ENCODE measurements at places on chromosomes 7 and 10.

DNA sequence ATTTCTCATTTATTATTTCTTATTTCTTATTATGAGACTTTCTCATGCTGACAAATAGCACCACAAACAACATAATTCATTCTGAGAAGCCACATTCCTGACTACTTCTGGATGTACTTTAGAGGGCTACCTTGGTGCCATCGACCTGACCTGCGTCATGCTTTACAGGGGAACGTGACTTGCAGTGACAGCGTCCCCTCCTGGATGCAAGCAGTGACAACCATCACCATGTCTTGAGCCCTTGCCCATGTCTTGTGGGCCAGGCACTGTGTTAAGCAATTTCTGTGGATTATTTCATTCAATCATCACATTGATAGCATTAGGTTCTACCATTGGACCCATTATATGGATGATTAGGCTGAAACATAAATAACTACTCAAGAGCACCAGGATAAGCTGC, 137.0 kb downstream of the ANK3 start:
- no peak for DNase-seq

DNA sequence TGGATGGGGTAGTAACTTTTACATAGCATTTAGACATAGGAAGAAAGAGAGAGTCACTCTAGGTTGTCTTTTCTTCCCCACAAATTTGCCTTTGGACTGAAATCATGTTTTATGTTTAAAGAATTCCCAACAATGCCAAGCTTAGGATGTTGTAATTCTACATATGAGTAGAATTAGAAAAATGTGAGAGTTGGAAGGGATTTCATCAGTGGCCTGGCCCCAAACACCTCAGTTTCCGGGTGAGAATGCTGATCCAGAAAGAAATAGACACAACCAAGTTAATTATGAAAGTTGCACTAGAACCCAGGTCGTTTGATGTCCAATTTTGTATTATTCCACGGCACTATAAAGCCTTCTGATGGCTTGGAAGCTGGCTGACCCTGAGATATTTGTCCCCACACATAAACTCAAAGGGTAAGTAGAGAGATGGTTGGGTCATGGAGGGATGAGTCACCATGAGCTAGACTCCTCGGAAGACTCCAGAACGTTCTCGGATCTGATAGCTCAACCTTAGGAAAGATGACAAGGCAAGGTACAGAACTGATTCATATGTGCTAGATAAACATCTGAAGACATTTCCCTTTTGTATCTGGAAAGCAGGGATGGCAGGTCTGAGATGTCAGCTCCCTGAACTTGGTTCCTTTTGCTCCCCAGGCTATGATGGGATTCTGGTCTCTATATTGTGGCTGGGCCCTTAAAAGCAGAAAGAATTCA, 48.8 kb upstream of the SLC35B4 start:
- DNase-seq = peak; percentile 11

DNA sequence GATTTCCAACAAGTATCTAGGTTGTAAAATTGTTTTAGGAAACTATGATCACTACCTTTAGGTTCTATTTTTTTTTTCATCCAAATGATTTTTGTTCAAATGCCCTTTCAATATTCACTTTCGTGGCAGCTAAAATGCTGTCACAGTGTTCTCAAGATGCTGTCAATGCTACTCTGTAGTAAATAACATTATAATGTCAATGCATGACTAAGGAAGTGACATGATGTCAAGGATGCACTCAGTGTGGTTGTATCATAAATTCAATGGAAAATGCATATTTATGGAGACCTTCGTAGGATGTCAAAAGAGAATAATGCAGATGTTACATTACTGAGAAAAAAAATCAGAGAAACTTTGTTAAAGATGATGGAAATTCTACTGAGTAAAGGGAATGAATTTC, 673.8 kb downstream of the ANKRD7 start:
- DNase-seq = no peak

DNA sequence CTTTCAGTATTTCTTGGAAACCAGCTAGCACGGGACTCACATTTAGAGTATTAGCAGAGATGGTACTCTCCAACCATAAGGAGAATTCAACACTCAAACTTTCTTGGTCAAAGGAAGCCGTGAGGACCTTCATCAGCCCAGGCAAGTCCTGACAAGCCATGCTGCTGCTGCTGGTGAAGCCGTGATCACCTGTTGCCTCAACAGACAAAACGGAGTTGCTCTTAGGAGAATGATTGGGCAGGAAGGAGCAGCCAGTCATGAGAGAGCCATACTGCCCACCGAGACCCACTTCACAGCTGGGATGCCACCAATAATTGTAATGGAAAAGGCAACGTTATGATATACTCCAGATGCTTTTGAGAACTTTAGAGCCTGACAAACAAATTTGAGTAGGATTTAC, 60.8 kb upstream of the PLPP4 start:
- no peak for DNase-seq

- DNase-seq = no peak
These were observed 11.3 kb downstream of the CPA2 start for GRCh38 chr7:130277763-130278643.

- DNase-seq = no peak
These were observed at the start of gene NRCAM for GRCh38 chr7:108455998-108456677. Gene NRCAM, minus strand, starts transcription at chr7:108456436. Its CDS starts 216,372 bp downstream, at chr7:108240064.
